ENCODE measurements at places on chromosomes 11 and 22. TPM values are rescaled to one million over a fixed set of nuclear protein-coding genes. Genes with fewer than 3 reads are reported as not detected.

- no peak overlapping the region for H3K27ac ChIP-seq
- H3K4me1 ChIP-seq, result peaks cover 13% of the 10 kb centered on the region
- H3K4me3 ChIP-seq, result no peak overlapping the region
These were observed 9.1 kb downstream of the DENND6B start for GRCh38 chr22:50317674-50318073.

DNA sequence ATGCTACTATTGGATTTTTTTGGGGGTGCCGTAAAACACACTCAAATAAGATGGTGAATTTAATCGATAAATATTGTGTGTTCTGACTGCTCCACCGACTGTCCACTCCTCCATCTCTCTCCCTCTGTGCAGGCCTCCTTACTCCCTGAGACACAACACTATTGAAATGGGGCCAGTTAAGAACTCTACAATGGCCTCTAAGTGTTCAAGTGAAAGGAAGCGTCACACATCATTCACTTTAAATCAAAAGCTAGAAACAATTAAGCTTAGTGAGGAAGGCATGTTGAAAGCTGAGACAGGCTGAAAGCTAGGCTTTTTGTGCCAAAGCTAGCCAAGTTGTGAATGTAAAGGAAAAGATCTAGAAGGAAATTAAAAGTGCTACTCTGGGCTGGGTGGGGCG, 156.7 kb downstream of the CTTN start:
- H3K27me3 ChIP-seq, result no peaks in the 10 kb centered on the region
- no peak overlapping the region for H3K27ac ChIP-seq
- DNase-seq, result no peak
- H3K36me3 ChIP-seq, result no peaks in the 10 kb centered on the region
- H3K4me1 ChIP-seq, result no peaks in the 10 kb centered on the region

Gene ANKK1
- total RNA-seq, result 0.27 TPM

Gene OR52N4
- total RNA-seq, result not detected

Gene FOSL1
- total RNA-seq, result 1.3 TPM

- no peak for DNase-seq
- no peaks in the 10 kb centered on the region for H3K27me3 ChIP-seq
- H3K4me3 ChIP-seq, result no peak overlapping the region
- H3K27ac ChIP-seq, result no peak overlapping the region
These were observed 458.0 kb downstream of the MIAT start for GRCh38 chr22:27115410-27115809.

Gene B4GAT1
- total RNA-seq, result 54.2 TPM
